ENCODE measurements at places on chromosomes 4 and X.

- no peak for DNase-seq
These were observed 332.1 kb downstream of the PABPC4L start for GRCh38 chr4:133869486-133869885.

DNA sequence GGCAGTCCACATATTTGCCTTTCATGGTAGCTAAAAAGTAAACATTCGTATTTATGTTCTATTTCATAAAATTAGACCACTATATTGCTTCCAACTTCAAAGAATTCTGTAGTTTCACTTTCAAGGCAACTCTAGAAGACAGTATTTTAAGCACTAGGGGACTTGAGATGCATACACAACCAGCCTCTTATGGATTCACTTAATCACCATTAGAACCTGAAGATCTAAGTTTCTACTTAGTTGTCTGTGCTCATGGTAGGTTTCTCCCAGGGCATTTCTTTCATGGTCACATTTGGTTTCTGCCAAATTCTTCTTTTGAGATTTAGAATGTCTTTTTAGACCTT is 209.9 kb upstream of the HCCS start:
- no peak for DNase-seq

DNA sequence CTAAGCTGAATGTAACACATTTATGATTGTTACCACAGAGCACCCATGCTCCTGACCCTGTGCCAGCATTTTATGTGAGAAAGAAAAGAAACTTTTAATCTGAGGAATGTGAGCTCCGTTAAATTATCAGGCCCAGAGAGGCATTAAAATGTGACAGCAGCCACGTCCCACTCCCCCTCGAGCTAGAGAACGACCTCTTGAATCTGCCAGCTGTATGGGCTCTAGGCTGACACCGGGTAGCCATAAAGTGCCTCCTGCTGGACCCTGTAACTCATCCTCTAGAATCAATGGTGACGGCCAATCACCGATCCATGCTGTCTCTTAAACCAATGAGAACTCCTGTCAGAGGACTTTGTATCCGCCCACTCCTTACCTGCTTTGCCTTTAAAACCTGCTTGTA is 110.2 kb upstream of the ADRA2C start:
- peak; percentile 77 for DNase-seq

DNA sequence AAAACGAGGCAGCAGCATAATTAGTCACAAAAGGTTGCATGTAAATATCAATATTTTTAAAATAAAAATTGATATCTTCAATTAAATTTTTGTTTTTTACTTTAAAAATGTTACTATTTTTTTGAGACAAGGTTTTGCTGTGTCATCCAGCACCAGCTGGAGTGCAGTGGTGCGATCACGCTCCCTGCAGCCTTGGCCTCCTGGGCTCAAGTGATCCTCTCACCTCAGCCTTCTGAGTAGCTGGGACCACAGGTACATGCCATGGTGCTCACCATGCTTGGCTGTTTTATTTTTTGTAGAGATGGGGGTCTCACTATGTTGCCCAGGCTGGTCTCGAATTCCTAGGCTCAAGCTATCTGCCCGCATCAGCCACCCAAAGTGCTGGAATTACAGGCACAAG is 96.8 kb upstream of the FRAS1 start:
- no peak for DNase-seq

DNA sequence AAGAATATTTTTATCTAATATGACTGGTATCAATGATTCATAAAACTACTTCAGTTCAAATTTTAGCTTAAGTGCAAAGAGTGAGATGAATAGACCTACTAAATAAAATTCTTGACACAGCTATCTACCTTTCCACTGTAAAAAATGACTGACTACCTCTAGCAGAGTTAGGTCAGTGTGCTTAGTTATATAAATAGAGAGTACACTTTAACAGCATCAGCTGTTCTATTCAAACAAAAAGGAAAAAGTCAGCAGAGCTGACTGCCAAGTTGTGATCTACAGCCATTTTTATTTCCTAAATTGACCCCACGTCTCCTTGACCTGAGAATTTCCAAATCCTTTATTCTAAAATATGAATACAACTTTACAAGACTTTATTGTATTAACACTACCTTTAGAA is 262.4 kb downstream of the CAMK2D start:
- DNase-seq = no peak

DNA sequence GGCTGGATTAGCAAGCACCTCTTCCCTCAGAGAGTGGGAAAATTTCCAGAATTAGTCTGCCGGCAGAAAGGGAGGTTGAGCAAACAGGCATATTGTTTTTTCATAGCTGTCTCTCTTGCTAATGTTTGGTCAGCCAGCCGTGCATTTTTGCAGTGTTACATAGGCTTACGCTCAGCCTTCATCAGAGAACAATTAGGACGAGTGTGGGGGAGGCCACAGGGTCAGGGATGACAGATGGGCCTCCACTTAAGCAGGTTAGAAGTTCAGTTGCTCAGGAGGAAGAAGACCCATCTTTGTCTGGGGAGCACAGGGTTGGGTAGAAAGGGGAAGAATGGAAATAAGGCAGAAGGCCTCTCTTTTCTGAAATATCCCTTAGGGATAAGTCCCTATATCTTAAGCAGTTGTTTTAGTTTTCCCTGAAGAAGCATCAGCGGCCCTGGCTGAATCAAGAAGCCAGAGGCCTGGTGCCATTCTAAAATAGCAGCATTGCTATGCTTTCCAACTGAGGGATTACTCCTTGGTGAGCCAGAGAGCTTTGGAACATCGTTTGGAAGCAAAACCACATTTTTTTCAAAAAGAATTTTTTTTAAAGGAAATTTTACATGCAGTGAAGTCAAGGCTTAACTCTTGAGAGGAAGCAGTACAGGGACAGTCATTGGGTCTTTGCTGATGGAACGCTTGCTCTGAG is 118.8 kb downstream of the SMIM20 start:
- DNase-seq = no peak

DNA sequence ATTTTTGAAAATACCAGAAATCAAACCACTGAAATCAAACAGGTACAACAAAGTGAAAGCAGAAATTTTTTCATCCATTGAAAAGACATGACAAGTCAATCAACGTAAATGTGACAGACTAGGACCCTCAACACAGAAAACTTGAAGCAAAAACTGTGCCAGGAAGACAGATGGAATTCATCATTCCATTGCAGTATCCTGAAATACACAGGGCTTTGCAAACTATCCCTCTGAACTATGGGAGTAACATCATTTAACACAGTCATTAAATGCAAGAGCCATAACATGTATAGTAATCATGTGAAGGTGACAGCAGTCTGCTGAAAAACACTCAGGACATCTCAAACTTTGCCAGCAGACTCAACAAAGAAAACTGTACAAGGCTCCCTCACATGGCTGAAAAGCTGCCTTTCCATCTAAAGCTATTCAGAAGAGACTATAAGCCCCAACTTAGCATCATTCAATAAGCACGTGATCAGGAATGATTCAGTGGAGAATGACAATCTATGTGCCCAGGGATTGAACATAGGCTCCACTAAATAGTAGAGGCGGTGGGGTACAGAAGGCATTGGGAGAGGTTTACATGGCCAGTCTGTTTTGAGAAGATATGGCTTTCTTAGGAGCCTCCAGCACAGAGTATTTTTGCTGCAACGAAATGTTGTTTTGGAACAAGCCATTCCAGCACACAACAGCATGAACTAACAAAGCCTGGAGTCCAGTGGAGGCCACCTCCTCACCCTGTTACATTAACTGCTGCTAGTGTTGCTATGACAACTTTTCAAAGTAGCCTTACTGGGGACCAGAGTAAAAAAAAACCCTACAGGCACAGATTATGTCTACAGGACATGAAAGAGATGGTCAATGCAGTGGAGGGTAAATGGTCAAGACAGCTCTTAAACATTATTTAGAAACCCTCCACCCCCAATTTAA is 274.5 kb upstream of the NOCT start:
- no peak for DNase-seq

DNA sequence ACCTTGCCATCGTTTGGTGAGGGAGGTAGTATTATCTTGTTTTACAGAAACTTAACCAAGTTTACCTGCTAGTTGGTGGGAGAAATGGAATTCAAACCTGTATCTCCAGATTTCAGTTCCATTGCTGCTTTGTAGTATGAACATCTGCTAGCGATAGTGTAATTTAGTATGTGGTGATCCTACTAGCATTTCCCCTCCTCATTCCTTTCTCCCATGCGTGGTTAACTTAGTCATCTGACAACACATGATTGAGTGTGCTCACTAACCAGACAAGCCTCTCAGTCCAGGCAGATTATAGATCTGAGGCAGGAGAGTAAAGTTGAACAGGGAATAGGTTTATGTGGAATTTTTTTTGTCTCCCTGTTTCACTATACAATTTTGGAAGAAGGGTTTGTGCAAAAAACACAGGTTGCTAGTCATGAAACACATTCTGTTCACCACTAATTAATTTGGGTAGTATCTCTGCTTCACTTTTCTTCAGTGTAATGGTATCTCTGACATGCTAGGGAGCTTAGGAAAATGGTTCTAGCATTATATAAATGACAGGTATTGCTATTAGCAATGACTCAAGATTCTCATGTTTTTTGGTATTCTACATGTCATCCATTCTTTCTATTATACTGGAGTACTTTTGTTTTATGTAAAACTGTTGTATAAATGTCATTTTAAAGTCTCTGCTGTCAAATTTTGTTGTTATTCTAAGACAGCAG is 21.7 kb downstream of the RBPJ start:
- no peak for DNase-seq
